ENCODE measurements at places on chromosomes 12 and 14. TPM values are rescaled to one million over a fixed set of nuclear protein-coding genes. Genes with fewer than 3 reads are reported as not detected.

RAD9B gene
- 0.62 TPM for total RNA-seq

LRRIQ1 gene
- total RNA-seq, result not detected

GRCh38 chr12:131075611-131076010 lies 121.9 kb downstream of the ADGRD1 start:
- no peak for DNase-seq

DNA sequence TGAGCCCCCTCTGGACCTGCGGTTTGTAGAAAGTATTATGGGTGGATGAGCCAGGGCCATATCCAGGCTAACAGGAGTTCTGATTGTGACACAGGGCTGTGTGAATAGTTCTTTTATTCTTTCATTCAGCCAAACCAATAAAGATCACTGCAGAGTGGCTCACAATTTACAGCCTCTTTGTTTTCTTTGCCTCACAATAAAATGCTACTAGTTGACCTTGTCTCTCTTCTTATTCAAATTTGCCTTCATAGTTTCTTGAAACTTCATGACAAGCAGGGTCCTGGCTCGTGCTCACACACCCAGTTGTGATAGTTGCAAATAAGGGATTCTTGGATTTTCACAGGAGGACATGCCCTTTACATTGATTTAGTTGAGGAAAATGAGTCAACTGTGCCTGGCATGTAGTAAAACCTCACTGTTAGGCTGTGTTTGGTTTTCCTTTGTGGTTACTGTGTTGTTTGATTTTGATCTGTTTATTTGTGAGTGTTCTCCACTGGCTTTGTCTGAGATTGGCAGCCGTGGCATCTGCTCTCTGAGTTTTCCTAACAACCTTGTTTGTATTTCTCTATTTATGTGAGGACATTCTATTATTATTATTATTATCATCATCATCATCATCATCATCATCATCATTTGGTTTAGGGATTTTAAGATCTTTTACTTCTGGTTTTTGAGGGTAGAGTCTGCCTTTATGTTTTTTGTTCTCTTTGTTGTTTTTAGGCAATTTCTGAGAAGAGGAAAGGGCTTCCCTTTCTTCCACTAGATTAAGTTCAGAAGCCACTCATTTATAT lies 2.7 kb upstream of the KRT6B start:
- DNase-seq, result no peak

GRCh38 chr14:21734457-21735074 lies 60.9 kb upstream of the OR4E1 start:
- no peak for DNase-seq

DNA sequence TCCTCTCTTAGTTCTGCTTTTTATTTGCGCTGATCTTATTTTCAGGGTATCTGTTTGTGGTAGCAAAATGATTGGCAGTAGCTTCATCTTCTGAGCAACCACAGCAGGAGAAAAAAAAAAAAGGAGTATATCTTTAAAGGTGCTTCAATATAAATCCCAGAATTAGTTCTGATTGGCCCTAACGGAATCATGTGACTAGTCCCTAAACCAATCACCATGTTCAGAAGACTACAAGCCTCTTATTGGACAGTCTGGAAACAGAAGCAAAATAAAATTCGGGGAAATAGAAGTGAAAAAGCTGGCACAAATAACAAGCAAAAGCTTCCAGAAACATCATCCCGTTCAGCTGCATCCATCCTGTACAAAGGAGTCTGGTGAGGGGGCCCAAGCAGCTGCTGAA lies 49.9 kb upstream of the PTPRO start:
- DNase-seq, result no peak

DNA sequence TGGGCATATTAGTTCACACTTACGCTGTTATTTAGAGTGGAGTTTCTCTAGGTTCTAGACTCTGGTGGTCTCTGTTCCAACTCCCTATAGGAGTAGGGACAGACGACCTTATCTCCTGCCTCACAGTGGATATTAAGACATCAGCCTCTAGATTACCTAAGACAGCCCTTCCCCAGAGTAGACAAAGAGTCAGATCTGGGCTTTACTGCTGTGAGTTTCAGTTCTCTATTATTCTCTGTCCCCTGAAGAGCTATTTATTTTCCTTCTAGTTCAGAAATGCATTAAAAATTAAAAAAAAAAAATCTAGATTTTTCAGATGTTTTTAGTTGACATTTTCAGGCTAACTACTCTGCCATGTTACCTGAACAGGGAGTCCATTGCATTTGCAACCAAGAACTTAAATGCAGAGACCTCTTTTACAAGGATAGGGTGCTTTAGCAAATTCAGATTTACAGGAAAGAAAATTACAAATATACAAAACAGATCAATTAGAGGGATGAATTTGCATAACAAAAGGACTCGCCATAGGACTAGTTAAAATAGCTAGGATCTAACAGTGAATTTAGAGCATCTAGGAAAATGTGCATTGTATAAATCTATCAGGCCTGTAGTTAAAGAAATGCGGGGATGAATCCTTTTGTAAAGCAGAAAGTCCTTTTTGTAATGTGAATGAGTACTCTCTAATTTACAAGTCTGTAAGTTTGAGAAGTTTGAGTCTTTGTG lies 381.4 kb downstream of the APAF1 start:
- no peak for DNase-seq
